ENCODE measurements at places on chromosomes 4 and X.

DNA sequence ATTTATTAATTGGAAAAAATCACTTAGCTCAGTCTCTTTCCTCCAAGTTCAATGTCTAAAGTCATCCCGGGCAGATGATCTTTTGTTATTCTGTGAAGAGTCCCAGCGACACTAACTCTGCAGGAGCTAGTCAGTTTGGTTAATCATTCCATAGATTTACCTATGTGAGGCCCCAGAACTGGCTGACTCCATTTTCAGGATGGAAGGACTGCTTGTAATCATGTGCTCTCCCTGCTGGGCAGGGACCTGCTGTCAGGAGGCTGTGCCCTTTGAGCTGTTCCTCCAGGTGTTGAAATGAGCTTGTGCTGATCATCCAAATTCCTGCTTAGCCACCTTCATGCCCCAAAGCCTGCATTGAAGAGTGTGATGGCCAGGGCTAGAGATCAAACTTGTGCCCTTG lies 169.8 kb downstream of the NHS start:
- no peak for DNase-seq

DNA sequence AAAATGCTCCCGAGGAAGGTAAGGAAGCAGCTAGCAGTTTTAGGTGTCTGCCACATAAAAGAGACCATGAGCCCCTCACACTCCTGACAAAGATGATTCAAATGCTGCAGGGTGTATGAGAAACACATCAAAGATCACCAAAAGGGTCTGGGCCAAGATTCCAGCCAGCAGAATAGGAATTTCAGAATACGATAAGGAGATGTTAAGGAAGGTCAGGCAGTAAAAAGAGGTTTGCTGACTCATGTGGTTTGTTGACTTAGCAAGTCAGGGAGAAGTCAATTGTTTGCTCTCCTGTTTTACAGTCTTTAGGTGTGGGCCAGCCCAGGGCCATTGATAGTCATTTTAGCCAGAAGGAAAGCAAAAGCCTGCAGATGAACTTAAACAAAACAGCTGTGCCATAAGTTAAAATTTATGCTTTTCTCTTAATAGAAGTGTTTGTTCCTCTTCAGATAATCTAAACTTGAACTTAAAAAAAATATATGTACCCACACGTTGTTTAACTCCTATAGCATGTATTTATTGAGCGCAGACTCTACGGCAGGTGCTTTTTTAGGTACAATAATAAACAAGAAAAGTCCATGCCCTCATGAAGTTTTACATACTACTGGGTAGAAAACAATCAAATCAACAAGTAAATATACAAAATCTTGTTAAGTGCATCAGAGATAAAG lies 115.6 kb downstream of the CAMK2D start:
- no peak for DNase-seq

- DNase-seq = no peak
These were observed 89.5 kb upstream of the TRPC3 start for GRCh38 chr4:122041312-122041711.

GRCh38 chr4:87527431-87528220 lies 1.6 kb downstream of the SPARCL1 start:
- no peak for DNase-seq

- peak; percentile 19 for DNase-seq
These were observed 1535.4 kb upstream of the ADGRL3 start for GRCh38 chr4:59664771-59665170.

- DNase-seq = peak; percentile 72
These were observed 723 bp downstream of the TMEM192 start for GRCh38 chr4:165111906-165112367.

- no peak for DNase-seq
These were observed 49.8 kb downstream of the SMPX start for GRCh38 chrX:21708116-21708515.

DNA sequence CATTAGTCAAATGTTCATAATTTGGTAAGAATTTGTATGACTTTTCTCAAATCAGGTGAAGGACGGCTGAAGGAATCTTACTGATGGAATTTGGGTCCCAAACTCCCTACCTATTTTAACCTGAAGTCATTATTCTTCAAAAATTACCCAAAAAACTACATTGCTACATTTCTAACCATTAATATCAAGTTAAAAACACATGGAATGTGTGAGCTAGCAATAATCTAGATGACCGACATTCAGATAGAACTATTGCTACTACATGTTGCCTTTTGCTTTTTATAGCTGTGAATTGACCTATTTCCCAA lies 25.3 kb upstream of the WWC2 start:
- DNase-seq = no peak

GRCh38 chr4:123339507-123340380 lies 56.9 kb upstream of the SPRY1 start:
- DNase-seq = no peak

DNA sequence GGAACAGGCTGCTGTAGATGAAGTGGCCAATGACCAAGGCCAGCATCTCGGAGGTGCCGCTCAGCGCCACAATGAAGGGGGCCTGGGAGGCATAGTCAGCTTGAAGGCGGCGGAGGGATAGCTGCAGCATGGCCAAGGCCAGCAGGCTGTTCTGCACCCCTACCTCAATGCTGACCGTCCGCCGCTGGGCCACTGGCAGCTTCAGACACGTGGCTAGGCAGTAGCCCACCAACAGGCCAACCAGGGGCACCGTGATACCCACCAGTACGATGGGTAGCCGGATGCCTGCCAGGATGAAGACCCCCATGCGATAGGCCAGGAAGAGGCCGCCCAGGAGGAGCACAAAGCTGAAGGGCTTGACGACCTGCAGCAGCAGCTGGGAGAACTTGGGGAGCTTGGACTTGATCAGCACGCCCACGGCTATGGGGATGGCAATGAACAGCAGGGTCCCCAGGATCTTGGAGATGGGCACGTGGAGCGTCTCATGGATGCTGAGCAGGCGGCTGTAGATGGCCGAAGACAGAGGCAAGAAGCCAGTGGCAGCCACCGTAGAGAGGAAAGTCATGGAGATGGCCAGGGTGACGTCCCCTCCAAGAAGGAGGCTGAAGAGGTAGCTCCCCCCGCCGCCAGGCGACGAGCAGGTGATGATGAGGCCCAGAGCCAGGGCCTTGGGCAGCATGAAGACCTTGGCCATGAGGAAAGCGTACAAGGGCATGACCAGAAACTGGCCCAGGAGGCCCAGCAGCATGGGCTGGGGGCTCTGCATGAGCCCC lies 1.3 kb upstream of the UBL4A start:
- no peak for DNase-seq

- DNase-seq = no peak
These were observed 94.1 kb downstream of the IRS4 start for GRCh38 chrX:108642273-108642628.

- DNase-seq = no peak
These were observed 263.3 kb upstream of the MAGEB2 start for GRCh38 chrX:29952016-29952415.

DNA sequence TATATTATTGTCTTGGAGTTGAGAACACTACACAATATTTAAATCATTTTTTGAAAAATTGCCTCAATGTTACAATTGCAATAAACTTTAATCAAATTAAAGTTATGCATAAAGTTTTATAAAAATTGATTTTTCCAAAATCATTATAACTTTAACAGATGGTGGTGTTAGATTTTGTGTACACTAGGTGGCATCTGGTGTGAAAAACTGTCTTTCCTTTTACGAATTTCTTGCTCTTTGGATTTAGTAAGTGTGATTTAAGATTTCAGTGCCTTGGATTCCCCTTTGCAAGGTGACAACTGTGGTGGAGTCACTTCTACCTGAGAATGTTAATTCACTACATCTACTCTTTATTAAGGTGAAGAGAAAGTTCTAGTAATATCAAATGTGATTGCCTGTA lies 91.6 kb downstream of the AREG start:
- no peak for DNase-seq

DNA sequence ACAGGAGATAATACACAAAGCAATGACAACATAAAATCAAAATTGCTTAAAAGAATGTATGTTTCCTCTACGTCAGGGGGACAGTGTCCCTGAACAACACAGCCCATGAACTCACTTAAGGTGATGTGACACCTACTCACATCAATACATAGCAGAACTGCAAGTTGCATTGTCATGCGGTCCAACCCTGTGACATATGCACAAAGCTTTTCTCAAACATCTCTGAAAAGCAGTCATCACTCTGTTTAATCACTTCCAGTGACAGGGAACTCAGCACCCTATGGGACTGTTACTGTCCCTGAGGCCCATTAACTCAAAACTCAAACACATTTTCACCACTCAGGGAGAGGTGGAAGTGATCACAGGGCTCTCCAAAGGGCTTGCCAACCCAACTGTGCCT lies 2.4 kb downstream of the STX18 start:
- no peak for DNase-seq

DNA sequence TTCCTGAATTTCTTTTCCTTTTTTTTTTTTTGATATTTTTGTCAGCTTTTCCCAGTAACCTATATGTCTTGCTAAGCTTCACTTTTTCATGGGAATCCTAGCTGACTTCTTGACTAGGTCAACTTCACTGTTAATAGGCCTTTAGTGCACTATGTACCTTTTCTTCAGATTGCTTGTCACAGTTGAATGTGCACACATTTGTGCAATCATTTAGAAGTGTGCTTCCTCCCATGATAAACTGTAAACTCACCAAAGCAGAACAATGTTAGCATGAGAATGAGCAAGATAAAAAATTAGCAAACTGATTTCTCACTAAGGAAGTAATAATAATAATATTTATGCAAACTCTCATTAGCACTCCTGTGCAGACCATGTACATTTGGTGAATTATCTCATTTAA lies 173.2 kb downstream of the PABPC4L start:
- no peak for DNase-seq

DNA sequence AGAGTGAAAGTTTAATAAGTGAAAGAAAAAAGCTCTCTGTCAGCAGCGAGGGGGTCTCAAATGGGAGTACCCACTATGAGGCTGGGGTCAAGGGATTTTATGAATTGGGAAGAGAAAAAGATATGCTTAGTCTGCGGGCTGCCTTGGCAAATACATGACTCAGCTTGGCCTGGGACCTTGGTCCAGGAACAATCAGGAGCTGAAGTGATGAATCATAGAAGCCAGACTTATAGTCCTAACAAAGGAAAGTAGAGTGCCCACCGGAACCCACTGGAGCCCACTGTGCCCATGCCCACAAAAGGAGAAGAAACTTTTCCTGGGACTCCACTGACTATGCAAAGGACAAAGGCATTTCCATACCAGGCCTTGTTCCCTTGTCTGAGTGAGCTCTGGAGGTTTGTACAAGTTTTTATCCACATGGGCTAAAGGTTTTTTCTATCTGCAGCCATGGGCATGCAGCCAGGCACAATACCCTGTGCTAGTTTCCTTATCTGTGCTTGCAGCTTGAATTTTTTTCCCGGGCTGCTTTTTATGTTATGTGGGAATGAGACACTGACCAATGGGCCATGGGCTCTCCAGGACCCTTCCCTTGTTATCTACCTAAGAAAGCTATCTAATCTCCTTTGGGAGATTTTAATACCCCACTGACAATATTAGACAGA lies 201.7 kb downstream of the FAM133A start:
- no peak for DNase-seq

DNA sequence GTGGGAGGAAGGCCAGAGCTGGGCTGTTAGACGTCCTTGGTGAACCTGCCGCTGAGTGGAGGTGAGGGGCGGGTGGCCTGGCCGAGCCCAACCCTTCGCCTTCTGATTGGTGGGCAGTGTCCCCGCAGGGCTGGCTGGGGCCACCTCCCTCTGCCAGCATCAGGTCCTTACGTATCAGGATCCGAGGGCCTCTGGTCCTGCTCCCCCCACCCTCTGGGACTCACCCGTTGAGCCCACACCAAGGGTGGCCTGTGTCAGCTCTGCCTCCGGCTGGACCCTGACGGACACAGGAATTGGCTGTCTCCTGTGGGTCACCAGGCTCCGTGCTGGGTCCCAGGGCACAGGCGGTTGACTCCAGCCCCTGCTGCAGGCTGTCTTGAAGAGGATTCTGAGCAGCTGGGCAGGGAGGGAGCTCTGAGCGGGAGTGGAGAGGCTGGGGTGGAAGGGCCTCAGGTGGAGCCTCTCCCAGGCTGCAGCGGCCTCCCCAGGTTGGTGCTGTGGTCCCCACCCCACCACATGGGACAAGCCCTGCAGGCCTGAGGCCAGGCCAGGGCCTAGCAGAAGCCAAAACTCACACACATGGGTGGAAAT lies 58.4 kb upstream of the NKX1-1 start:
- DNase-seq = no peak

DNA sequence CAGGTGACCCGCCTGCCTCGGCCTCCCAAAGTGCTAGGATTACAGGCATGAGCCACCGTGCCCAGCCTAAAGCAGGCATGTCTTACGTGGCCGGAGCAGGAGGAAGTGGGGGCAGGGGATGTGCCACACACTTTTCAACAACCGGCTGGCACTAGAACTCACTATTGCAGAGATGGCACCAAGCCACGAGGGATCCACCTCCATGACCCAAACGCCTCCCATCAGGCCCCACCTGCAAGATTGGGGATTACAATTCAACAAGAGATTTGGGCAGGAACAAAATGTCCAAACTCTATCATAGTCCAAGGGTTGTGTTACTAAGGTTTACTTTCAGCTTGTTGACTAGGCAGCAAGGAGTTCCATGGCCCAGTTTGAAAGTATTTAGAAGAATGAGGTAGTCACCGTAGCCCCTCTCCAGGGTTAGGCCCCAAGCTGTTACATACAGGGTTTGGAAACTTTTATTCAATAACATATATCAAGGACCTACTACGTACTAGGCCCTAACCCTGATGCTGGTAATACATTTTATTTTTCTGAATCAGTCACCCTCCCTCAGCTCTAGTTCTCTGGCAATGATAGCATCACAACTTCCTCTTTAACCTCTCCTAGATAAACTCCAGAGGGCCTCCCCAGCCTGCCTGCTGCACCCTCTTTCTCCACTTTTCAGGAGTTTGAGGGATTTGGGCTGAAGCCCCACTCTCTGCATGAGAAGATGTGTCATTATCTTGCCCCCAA lies 18.0 kb upstream of the TBC1D14 start:
- DNase-seq = no peak

DNA sequence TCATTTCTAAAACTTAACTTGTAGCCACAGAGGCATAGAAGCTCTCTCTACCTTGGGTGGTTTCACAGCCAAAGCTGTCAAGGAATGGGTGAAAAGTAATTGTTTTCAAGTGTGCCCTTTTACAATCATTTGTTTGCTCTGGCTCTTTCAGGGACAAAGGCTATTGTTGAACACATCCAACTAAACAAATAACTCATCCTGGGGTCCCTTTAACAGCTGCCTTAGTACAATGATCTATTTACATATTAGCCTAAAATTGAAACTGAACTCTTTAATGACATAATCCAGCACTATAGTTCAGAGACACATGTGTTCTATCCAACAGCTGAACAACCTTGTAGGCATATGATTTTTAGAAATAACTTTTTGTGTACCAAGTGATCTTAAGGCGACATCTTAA lies 3.7 kb downstream of the HHIP start:
- DNase-seq = peak; percentile 84

Data from globus pallidus (tissue), 1 donor.